Subcutaneous preadipocyte (primary cell): ENCODE measurements at places on chromosomes 6 and 20. TPM values are rescaled to one million over a fixed set of nuclear protein-coding genes. Genes with fewer than 3 reads are reported as not detected.

Gene MATN4
- total RNA-seq: under 0.01 TPM in 1 of 2 replicates, not detected in the other

Gene OR12D3
- total RNA-seq: not detected in 2 replicates

Gene EYS
- under 0.01 and 0.39 TPM in 2 replicates for total RNA-seq

Gene KIAA0408
- 0.37 and 0.39 TPM in 2 replicates for total RNA-seq

Gene PLN
- not detected in 2 replicates for total RNA-seq
